HepG2 (cell line): ENCODE measurements at places on chromosomes 12 and 14. TPM values are rescaled to one million over a fixed set of nuclear protein-coding genes. Genes with fewer than 3 reads are reported as not detected.

GRCh38 chr14:33493266-33493665 is 457.6 kb downstream of the EGLN3 start:
- DNase-seq, result no peak

DNA sequence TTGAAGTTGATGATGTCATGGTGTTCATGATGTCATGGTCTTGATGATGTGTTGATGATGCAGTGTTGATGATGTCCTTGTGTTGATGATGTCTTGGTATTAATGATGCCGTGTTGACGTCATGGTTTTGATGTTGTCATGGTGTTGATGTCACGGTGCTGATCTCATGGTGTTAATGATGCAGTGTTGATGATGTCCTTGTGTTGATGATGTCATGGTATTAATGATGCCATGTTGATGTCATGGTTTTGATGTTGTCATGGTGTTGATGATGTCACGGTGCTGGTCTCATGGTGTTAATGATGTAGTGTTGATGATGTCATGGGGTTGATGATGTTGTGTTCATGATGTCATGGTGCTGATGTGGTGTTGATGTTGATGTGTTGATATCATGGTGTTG is 48.0 kb upstream of the RIMBP2 start:
- DNase-seq, result no peak

Gene PAH
- total RNA-seq, result 451 and 537 TPM in 2 replicates

DNA sequence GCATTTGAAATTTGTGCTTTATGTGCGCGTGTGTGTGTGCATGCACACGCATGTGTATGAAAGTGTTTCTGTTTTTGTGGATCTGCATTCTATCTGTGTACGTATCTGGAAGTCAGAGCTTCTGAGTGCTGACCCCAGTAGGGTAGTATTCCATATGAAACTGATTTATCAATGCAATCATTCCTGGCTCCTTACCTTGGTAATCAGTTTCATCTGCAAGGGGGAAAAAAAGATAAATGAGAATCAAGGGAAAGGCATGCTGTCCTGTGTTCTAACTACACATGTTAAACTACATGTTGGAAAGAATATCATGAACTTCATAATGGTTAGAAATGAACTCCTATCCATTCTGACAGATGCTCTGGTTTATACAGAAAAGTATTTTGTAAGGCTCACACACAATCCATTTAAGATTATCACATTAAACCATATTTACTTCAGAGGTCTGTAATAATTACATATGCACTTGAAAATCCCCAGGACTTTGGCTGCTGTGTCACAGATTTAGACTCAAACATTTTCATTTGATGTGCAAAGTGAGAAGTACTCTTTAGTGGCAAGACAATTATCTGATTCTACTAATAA is 276.1 kb upstream of the LMO3 start:
- no peak for DNase-seq

DNA sequence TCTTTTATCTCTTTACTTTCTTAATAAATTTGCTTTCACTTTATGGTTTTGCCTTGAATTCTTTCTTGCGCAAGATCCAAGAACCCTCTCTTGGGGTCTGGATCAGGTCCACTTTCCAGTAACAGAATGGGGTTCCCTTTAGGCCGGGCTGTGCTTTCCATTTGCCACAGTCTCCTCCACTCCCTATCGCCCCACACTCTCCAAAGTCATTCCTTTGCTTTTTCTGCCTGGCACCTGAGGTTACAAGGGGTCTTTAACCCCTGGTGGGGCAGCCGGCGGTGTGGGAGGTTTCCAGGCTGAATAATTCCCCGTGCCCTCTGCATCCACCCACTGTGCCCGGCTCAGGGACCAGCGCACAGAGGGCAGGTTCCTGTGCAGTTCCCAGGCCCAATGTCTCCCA is 42.9 kb upstream of the LHX5 start:
- DNase-seq, result no peak

DNA sequence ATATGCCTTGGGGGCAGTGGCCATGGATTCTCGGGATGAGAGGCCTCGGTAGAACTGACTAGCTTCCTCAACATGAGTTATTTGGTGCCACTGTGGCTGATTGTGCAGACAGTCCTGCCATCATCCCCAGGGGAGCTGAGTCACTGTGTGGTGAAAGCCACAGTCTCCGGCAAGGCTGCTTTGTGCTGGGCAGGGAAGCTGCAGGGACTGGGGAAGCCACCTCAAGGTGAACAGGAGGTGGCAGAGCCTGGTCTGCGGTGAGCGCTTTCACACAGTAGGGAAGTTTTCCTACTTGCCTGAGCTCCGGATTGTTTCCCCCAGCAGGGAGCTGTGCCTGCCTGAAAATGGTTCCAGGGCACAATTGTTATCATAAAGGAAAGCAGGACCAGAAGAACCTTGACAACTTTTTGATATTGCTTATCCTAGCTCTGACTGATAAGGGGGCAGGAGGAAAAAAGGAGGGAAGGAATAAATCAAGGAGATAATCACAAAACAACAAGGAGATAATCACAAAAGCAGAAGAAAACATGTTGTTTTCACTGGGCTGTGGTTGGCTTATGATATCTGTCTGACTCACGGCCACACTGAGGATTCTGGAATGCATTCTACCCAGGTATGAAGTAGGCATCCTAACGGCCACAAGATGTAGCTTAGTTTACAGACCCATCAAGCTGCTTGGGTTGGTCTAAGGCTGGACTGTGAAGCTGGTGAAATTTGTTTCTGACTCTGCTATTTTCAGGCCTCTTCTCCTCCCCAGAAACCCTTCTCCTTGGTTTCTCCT is 32.2 kb upstream of the GNG2 start:
- DNase-seq, result no peak

Gene TAS2R31
- total RNA-seq, result 1.0 and 6.5 TPM in 2 replicates

- no peak for DNase-seq
Measured at GRCh38 chr12:31323391-31324115, 2.4 kb downstream of the SINHCAF start.

DNA sequence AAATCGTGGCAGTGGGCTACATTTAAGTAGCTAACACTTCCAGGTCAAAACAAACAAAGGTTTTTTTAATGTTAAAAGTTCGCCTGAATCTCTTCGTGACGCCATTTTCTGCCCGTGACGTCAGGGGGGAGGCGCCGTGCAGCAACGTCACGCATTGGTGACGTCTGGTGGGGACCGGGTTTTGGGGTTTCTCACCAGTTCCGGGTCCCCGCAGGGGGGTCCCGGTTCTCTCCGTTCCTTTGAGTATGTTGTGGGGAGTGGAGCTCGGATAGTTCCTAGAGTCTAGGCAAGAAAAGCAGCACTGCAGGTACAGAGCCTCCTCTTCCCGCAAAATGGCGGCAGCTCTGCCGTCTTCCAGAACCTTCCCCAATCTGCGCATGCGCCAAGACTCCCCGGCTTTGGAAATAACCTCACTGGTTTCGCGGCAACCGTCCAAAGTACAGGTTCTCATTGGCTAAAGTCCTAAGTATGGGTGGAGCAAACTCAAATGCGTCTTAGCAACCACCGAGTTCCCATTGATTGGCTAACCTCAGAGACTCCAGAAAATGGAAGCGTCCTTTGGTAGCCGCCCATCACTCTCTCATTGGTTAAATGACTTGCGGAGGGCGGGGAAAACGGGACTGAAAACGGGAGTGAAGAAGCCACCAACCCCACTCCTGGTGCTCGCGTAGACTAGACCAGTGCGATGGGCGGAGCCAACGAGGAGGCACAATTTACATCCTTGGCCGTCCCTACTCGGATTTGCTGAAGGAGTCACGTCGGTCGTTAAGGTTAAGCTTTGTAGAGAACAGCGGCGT is at the start of gene RBM23:
RBM23 (minus strand) TSS at position 346 of the 797 bp plus-strand sequence.
- DNase-seq, result peak; percentile 36

DNA sequence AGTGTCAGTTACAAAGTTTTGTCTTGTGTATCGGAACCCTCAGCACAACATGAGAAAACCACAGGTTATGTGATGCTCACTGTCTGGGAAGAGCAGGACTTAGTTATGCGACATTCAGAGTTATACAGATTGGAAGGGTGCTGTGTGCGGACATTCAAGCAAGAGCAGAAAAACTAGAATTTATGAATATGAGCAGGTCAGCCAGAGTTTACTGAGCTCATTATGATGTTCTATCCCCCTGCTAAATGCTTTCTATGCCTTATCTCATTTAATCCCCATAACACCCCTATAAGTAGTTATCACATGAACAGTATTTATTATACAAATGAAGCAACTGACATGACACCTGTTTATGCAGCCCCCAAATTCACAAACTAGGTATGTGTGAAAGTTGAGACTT is 1083.2 kb downstream of the FLRT2 start:
- DNase-seq, result no peak

- DNase-seq, result no peak
Measured at GRCh38 chr12:114673169-114673833, 10.7 kb downstream of the TBX3 start.

GRCh38 chr14:57058319-57058718 is 210.4 kb downstream of the EXOC5 start:
- DNase-seq, result no peak

Gene CCDC38
- 0.18 and 0.24 TPM in 2 replicates for total RNA-seq

- DNase-seq, result no peak
Measured at GRCh38 chr12:112422531-112422930, 3.8 kb downstream of the PTPN11 start.

DNA sequence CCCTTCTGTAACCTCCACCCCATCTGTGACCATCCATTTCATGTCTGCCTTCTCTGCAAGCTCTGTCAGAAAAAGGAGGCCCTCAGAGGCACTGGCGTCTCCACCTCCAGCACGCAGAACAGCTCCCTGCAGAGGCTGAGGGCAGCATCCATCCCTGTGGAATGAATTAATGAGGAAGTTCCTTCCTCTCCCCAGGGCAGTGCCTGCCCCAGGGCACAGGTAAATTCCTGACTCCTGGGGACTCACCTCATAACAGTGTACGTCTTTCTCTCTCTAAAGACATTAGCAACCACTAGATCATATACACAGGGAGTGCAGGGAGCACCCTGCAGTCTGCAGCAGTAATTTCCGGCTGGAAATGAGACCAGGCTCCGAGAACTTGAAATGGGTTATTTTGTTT is 155.0 kb upstream of the TMEM132C start:
- no peak for DNase-seq

GRCh38 chr14:102235275-102235897 is 69.6 kb downstream of the MOK start:
- peak; percentile 70 for DNase-seq

DNA sequence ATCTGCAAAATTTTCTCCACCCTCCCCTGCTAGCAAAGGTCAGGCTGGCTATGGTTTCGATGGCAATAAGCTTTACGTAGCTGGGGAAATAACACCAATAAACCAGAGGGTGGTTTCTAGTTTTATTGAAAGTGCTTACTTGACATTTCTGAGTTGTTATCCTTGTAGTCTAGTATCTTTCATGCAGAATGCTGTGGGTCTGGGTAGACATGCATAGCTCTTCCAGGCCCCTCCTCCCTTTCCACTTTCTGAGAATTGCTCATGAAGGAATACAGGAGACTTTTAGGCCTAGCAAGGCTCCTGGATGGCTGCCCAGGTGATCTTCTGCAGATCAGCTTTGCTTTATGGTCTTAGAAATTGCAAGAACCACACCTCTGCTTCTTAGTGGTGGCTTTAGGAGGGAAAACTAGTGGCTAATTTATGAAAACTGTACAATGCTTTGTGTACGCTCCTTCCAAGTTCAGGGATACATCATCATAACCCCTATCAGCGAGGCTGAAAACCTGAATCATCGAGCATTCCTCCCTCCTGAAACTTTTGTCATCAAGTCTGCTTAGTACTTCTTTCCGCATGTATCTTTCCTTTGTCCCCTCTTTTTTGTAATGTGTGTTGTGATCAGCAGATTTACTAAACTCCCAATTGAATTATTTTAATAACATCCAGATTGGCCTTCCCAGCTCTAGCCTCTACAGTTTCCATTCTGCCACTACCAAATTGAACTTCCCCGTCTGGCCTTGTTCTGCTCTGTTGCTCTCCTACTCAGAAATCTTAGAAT is 473.0 kb downstream of the RAD51B start:
- no peak for DNase-seq

GRCh38 chr14:101730626-101731186 is 30.8 kb upstream of the PPP2R5C start:
- DNase-seq, result no peak
